DMS 273 treated with DMSO at 0.1 percent for 48 hours (cell line): ENCODE measurements at places on chromosomes 7 and 10.

DNA sequence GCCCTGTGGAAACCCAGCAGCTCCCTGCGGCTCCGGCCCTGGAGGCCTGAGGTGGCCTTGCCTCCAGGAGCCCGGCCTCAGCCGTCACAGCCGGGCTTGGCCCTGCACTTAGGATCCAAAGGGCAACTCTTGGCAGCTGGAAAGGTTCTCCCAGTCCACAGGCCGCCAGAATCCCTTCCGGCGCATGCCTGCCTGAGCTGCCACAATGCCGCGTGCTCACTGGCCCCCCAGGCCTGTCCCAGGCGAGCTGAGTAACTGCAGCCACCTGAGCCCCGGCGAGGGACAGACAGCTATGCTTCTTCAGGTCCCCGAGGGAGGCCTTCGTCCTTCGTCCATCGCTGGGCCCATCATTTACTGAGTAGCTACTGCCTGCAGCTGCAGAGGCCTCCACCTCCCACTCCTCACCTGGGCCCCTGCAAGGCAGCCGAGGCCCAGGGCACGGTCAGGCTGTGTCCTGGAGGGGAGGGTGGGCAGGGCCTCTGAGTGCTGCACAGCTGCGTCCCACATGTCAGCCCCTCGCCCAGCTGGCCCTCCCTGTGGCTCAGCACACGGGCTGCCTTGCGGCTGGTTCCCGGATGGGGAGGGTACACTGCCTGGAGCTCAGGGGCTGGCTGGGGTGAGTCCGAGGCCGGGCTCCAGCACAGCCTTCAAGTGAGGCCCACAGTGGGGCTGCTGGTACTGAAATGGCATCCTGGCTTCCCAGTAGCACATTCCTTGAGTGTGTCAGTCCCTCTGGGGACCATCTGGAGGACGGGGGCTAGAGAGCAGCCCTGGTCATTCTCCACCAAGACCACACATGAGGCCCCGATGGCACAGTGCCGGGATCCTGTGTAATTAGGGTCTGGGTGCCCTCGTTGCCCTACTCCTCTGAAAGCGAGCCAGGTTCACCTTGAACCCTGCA lies 172.5 kb downstream of the ELFN1 start:
- no peak for DNase-seq

DNA sequence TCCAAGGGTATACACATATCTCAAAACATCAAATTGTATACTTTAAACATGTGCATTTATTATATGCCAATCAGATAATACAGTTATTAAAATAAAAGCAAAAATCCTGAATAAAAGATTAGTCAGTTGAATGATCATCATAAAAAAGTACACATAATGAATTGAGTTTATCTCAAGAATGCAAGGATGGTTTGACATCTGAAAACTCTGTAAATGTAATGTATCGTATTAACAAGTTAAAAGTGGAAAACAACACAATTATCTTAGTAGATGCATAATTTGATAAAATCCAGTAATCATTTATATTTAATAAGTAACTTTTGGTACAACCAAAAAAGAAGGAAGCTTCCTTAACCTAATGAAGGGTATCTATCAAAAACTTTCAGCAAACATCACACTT lies 86.6 kb downstream of the COL28A1 start:
- no peak for DNase-seq

GRCh38 chr10:133068111-133069032 lies 19.4 kb upstream of the ADGRA1 start:
- no peak for DNase-seq

DNA sequence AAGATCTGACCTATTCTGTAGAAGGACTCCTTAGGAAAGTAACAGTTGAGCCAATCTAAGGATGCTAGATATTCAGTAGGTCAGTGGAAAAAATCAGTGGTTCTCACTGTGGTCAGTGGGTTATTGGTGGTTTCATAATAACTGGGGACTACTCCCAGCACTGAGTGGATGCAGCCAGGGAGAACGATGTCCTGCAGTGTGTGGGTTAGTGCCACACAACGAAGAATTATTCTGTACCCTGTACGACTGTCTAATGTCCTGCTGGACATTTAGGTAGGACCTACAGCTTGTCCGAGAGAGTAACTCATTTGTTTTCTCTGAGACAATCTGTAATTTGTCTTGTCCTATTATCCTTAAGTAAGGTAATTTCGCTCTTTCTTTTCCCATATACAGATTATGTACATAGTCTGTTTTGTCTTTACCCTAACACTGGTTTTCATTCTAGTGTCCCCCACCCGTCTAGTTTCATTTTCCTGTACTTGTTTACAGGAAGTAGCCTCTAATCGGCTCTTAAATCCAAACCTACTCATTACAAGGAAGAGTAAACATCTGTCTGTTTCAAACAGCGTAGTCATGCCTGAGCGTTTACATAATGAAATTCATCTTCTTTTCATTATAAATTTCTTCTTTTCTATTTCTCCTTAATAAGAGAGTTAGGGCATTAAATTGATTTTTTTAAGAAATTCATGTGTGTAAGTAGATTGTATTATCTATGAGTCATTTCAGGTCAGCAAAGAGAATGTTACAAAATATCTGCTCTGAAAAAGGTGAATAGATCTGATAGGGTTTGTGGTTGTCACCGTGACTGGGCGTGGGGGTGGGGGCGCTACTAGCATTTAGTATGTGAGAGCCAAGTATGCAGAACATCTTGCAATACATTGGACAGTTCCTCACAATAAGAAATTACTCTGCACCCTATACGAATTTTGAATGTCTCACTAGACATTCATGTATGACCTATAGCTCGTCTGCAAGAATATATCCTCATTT lies 8.3 kb upstream of the ZC3HAV1L start:
- DNase-seq, result no peak

GRCh38 chr7:117119192-117119924 lies 166.1 kb downstream of the ST7 start:
- DNase-seq, result peak; percentile 41

GRCh38 chr10:5498791-5499492 lies 428 bp downstream of the CALML5 start:
- no peak for DNase-seq

GRCh38 chr7:6571160-6571779 lies 6.0 kb upstream of the ZDHHC4 start:
- DNase-seq, result no peak

GRCh38 chr10:15461353-15462108 lies 90.4 kb upstream of the FAM171A1 start:
- no peak for DNase-seq

DNA sequence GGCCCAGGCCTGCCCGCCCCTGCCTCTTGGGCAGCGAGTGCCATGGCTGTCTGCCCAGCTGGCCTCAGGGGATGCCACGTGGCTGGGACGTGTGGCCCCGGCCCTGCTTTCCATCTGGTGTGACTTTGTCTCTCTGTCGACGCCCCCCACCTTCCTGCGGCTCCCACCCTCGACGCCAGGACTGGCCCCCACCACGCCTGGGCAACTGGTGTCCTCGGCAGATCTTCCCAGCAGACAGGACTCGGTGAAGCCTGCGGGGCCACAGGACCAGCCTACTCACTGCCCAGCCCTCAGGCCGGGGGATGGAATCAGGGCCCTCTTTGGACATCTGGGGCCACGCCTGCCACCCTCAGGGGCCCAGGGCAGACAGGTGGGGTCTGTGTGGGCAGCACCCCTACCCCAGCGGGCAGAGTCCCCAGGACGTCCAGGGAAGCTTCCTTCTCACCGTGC lies 55.1 kb downstream of the UNCX start:
- DNase-seq, result peak; percentile 14

DNA sequence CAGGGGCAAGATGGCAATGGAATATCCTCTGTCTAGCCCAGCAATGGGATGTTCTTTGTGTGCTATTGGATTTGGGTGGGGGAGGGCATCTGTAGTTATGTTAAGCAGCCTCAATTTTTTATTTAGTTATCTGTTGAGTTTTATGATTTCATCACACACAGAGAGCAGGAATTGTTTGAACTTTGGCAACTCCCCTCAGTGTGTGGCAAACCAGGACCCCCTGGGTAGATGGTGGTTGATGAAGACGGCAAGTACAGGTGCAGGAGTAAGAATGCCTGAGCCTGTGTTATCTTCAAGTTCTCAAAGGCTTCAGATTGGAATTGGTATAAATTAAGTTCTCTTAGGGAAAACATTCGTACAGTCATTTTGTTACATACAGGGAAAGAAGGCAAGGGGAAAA lies 142.4 kb upstream of the SAMD8 start:
- no peak for DNase-seq

DNA sequence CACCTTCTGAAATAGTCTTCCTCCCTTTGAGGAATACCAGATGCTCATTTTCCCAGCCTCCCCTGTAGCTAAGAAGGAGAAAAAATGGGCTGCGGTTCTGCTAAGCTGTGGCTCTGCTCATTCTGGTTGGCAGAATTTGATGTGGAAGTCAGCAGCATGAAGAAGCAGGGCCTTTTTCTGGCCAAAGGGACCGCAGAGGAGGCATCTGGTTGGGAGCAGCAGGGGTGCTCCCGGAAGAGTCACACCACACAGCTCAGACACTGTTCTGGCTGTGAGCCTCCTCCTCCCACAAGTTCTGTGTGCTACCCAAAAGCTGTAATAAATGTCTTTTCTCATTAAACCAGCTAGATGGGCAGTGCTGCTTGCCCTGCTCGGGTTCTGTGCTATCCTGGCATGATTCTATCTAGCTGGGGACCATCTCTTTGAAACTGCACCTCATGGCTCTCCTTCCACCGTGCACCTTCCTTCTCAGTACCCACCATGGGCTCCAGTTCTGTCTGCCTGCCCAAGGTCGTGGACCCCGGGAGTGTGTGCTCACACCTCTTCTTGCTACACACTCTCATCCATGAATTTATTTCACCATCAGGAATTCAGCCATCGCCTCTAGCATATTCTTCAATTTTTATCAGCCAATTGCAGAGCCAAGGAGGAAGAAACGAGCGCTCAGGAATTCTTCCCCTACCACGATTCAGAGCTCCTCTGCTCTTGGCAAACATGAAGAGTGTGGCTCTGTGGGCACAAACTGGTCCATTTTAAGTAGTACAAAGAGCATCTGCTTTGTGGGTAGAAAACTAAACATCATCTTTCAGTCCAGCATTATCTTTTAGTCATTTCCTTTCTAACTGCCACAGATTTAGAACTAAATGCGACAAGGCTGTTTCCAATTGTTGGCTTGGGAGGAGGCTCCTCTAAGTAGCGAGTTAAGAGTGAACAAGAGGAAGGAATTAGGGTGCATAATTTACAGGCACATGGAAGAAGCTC lies 76.9 kb downstream of the FAM171A1 start:
- DNase-seq, result no peak

DNA sequence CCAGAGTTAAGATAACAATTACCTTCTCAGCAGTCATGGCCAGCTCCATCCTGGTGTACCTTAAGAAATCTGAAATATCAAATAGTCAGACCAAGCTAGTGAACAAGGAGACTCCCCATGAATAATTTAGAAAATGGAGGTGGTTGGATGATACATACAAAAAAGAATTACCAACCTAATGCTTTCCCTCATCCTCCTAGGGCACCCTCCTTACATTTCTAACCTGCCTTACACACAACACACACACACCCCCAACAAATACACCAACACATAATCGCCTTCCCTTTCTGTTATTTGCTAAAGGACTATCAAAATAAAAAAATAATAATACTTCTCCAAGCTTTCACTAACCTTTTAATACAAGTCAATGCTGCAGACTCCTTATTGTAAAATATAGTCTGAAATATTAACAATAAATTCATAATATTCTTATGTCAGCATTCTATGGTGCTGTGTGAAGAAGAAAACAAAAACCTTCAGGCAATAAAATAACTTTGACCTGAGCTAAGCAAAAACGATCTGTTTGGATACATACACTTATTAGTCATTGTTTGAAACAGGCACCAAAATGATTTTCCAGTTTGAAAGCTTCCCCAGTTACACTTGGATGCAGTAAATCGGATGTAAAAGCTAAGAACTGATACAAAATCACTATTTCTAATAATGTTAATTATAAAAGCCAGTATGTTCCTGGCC lies 3.4 kb downstream of the TWIST1 start:
- no peak for DNase-seq

DNA sequence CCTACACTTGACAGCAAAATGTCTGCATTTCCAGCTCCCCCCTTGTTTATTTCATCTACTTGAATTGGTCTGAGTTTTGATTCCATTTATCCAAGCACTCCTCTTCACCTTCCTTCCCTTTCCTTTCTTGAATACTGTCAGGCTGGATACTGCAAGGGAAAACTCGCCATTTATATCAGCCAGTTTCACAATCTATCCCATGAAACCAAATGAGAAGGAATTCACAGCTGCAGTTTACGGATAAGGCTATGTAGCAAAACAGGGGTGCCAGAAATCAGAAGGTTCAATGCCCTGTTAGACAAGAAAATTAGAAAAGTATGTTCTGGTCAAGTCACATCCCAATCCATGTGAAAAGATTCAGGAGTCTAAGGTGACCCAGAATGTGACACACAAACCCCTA lies 28.1 kb downstream of the CCDC6 start:
- no peak for DNase-seq

GRCh38 chr7:128833148-128833945 lies 3.1 kb downstream of the FLNC start:
- DNase-seq, result peak; percentile 98
